ENCODE measurements at places on chromosomes 1 and 21.

- DNase-seq = peak; percentile 32
Measured at GRCh38 chr1:206117151-206117948, at the start of gene AVPR1B. TSS of gene AVPR1B (minus strand) at chr1:206117388. CDS start at chr1:206116890, 498 bp downstream.

DNA sequence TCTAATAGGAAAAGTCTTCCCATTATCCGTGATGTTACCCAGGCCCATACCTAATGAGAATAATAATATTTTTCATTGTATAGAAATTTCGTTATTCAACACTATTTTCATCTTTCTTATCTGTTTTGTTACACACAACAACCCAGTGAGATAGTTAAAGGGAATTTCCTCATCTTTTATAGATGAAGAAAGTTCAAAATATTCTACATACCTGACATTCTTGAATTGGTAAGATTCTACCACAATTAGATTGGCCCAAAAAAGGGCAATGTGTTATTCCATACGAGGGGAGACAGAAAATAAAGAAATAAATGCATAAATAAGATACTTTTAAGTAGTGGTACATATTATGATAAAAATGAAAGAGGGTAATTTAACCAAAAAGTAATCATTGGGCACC is 405.5 kb upstream of the ADAMTS5 start:
- DNase-seq = no peak

- peak; percentile 96 for DNase-seq
Measured at GRCh38 chr1:39738622-39739366, at the start of gene PPIE. TSS of gene PPIE (plus strand) at chr1:39738882. CDS start at chr1:39738901, 19 bp downstream.

DNA sequence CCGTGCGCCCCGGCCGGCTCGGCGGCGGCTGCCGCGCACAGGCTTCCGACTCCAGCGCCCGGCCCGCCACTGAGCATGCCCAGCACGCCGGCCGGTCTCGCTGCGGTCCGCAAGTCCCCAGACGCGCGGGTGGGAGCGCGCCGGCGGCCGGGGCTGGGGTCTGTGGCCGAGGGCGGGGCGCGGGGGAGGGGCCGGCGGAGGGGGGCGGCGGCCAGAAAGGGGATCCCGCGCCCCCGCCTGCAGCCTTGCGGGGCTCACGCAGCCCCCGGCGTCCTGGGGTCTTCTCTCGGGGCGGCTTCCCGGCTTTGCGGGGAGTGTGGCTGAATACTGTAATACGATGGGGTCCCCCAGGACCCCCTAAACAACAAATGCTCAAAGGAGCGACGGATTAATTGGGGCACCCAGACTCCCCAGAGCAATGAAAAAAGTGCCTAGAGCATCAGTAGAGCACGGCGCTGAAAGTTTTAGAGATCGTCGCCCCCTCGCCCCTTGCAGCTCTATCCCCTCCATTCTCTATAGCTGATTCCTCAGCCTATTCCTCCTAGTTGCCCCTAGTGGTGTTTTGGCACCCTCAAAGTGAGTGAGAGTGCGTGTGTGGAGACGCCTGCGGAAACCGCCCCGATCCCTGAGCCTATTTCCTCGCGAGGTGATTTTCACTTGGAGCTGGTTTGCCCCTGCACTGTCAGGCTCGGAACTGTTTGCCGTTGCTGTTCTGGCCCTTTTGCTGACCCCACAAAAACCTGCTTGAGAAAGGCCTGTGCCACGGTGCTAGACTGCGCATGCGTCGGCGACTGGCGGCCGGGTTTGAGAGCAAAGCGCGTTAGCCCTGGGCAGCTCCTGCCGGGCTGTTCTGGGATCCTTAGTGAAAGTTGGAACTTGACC is at the start of gene VAV3:
VAV3 (minus strand) TSS at position 71 of the 882 bp plus-strand sequence. CDS start 311 bp downstream, outside the sequence.
- peak; percentile 67 for DNase-seq

DNA sequence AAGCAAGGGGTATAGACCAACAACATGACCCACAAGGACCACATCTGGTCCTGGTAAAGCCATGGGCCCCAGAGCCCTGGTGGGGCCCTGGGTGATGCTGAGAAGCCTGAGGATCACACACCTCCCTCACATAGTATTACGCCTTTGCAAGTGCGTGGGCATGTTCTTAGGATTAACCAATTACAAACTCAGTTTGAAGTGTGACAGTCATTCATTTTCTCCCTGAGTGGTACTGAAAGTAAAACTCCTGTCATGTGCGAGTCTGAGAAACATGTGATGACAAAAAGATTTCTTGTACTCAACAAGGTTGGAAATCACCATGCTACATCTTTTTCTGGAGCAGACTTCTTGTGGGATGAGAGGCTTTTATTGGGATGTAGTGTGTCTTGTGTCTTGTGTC is 315.3 kb upstream of the DUSP10 start:
- peak; percentile 18 for DNase-seq

GRCh38 chr1:27548136-27548853 is 55.6 kb downstream of the AHDC1 start:
- no peak for DNase-seq

DNA sequence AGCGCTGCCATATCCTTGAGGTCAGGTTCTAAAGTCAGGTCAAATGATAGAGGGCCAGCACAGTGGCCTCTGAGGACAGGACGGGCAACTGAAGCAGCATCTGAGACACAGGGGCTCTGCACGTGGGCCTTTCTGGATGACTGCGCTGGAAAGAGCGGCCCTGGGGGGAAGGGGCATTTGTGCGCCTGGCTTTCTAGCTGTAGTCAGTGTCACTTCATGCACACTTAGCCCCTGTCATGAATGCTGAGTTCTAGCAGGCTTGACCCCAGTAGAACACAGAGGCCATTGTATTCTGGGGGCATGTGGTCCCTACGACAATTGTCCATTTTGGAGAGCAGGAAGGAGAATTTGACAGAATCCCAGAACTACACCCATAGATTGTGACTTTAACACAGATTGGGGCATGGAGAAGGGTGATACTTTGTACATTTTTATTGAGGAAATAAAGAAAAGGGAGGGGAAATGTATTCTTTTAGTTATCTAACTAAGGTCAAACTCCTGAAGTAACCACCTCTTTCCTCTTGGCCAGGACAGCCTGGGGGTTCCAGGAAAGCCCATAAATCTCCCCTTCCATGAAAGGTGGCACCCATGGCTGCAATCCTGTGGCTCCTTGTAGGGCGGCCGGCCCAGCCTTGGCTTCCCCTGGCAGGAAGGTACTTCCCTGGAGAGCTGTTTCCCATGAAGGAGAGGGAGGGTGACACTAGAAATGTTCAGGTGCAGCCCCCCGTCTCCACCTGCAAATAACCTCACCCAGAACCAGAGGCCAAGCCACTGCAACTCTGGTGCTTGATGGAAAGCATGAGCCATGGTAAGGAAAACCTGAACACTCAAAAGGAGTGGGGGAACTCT is 34.4 kb downstream of the NTPCR start:
- DNase-seq = no peak

GRCh38 chr1:186566140-186566855 is 105.4 kb upstream of the PDC start:
- no peak for DNase-seq

GRCh38 chr1:221444346-221444745 is 297.5 kb downstream of the DUSP10 start:
- DNase-seq = no peak

GRCh38 chr1:248406721-248407692 is 4.2 kb downstream of the OR2T1 start:
- DNase-seq = peak; percentile 15

GRCh38 chr1:207863893-207864535 is 46.9 kb downstream of the CD34 start:
- peak; percentile 40 for DNase-seq

DNA sequence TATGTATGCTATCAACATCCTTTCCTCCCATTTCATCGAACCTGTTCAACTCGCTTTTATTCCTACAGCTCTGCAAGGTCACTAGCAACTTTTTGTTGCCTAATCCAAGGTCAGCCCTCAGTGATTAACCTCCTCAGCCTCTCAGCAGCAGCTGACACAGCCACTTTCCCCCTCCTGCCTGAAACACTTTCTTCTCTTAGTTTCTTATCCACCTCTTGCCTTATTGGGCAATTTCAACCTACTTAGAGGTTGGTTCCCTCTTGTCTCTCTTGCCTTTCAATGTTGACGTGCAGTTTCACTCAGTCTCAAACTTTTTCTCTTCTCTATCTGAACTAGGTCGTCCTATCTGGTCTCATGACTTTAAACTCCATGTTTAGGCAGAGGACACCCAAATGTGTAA is 156.3 kb downstream of the C1orf94 start:
- no peak for DNase-seq

DNA sequence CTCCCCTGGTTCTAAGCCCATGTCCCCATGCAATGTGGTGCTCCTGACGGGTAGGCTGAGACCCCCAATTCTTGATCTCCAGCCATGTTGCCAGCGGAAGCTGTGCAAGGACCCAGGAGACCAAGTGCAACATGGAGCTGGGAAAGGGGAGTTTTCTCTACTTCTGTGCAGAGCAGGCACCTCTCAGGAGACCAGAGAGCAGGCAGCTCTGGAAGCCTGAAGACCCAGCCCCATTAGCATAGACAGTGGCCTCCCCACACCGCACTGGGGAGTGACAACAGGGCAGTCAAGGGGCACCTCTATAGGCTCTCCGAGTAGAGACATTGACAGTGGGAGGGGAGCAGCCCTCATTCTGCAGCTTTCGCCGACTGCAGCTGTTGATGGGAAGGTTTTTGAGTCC is 410.2 kb downstream of the MATN1 start:
- DNase-seq = no peak

GRCh38 chr21:42848932-42849758 is 30.2 kb downstream of the WDR4 start:
- DNase-seq = no peak

DNA sequence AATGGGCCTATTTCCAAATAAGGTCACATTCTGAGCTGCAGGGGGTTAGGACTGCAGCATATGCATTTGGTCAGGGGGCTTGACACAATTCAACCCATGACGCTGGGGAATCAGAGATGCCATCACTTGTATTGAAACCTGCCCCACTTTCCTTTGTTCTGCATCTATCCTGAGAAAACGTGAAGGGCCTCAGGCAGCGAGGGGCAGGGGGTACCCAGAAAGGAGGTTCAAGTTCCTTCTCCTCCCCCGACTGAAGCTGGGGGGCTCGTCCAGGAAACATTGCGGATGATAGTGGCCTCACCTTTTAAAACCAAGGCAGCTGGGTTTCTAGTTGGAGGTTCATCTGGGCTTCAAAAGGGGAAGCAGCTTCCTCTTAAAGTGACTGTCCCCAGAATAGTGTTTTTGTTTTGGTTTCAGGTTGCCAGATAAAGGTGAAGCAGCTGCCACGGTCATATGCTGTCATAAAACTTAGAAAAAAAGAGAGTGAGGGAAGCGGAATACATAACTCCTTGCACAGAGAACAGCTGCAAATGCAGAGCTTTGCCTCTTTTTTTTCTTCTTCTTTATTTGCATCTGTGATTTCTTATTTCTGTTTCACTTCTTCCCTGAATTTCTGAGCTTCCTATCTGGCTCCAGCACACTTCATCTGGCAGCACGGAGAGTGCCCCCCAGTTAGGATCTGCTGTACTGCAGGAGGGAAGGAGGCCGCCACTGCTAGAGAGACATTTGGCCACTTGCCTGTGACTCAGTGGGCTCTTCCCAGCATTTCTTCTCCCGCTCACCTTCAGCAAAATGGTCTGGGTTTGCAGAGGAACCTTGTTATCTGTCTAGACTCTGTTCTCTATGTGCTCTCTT is 142.0 kb downstream of the AJAP1 start:
- DNase-seq = no peak

DNA sequence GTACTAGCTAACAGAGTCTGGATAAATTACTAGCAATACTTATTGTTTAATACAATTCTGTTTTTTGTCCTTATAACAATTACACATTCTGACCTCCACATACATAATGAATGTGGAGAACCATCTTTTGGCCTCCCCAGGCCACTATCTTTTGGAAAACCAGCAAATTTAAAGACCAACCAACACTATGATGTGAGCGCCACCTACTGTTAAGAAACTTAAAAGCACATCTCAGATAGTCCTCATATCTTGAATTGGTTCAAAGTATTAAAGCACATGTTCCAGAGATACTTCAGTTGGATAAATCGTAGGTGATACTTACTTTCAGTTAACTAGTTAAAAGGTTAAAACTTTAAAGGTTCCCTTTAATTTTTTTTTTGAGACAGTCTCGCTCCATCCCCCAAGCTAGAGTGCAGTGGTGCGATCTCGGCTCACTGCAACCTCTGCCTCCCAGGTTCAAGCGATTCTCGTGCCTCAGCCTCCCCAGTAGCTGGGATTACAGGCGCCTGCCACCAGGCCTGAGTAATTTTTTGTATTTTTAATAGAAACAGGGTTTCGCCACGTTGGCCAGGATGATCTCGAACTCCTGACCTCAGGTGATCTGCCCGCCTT is 29.3 kb upstream of the USP1 start:
- DNase-seq = peak; percentile 3

GRCh38 chr1:33997127-33998036 is 133.5 kb downstream of the HMGB4 start:
- DNase-seq = no peak

- no peak for DNase-seq
Measured at GRCh38 chr1:37792943-37793686, 532 bp upstream of the MANEAL start.

DNA sequence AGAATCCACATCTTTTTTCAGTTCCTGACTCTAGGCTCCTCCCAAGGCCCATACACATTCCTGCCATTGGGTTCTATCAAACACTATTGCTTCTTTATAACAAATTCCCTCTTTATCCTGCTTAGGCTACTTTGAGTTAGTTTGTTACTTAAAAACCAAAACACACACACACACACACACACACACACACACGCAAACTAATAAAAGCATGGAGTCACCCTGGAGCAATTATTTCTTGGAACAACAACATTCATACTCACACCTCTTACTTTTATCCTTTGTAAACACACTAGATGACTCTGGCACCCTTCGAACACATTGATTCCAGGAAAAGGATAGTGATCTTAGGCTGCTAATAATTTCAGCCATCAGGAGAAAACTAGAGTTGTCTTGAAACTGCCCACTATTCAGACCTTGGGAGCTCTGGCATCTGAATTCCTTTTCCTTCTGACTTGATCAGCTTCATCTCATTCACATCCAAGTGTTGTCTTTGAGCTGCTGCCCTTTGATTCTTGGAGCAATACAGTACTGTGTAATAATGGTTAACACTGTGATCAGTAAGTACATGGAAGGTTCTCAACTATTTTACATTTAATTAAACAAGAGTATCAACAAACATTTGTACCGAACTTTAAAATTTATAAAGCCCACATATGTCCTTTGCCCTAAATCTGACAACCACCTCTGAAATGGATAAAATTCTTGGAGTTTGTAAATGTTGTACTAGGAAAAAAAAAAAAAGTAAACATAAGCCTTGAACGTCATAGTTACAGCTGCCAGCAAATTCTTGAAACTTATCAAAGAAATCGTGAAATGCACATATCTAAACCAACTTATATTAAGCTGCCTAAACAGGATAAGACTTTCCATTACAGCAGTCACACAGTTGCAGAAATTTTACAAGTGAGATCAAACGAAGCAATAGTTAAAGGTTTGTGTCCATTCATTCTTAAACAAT is 2.8 kb upstream of the SEC22B start:
- no peak for DNase-seq

DNA sequence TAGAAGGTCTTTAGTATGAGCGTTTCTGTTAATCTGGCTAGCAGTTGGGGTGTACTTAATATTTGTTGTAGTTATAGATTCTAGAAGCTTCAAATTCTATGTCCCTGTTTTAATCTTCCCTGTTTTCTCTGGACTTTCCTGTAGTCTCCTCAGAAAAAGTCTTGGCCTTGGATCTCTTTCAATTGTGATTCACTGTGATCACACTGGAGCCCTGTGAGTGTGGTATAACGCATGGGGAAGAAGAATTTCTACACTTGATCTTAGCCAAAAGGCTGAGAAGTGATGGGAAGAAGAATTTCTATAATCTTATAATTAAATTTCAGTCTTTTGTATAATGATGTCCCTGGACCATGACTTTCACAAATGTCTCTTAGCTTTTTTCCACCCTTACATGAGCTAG is 36.7 kb upstream of the COP1 start:
- DNase-seq = no peak

- no peak for DNase-seq
Measured at GRCh38 chr21:43585924-43586413, 73.3 kb downstream of the HSF2BP start.
